ENCODE measurements at places on chromosomes 12 and 14.

DNA sequence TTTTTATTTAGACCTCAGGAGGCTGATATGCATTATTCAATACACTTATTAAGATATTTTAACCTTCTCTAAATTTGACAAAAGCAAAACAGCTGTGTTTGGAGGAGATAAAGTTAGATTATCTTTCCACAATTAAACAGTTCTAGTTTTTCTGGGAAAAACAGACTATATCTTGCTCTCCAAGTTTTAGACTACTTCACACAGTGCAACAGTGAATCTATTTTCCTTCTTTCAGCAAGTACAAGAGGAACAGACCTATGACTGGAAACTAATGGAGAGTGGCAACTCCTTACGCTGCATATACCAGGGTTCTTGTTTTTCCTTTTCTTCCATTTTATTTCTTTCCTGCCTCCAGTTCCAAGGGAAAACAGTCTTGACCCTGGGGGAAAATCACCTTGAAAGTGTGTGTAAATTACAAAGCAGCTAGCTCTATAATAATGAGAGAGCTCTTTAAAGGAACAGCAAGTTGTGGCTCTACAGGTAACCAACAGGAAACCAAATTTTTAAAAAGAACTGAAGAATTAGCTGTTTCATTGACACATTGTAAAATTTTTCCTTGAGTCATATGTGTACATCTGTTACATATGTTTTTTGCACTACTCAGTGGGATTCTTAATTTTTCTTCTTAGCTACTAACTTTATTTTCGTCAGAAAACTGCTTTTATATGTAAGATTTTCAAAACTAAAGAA is 27.4 kb downstream of the DNM1L start:
- no peak for DNase-seq

- no peak for DNase-seq
Measured at GRCh38 chr14:54728700-54729527, 162.0 kb downstream of the SAMD4A start.

GRCh38 chr12:76556368-76556767 is 3.2 kb downstream of the OSBPL8 start:
- no peak for DNase-seq

GRCh38 chr12:124582108-124582424 is 14.7 kb upstream of the NCOR2 start:
- DNase-seq: no peak

DNA sequence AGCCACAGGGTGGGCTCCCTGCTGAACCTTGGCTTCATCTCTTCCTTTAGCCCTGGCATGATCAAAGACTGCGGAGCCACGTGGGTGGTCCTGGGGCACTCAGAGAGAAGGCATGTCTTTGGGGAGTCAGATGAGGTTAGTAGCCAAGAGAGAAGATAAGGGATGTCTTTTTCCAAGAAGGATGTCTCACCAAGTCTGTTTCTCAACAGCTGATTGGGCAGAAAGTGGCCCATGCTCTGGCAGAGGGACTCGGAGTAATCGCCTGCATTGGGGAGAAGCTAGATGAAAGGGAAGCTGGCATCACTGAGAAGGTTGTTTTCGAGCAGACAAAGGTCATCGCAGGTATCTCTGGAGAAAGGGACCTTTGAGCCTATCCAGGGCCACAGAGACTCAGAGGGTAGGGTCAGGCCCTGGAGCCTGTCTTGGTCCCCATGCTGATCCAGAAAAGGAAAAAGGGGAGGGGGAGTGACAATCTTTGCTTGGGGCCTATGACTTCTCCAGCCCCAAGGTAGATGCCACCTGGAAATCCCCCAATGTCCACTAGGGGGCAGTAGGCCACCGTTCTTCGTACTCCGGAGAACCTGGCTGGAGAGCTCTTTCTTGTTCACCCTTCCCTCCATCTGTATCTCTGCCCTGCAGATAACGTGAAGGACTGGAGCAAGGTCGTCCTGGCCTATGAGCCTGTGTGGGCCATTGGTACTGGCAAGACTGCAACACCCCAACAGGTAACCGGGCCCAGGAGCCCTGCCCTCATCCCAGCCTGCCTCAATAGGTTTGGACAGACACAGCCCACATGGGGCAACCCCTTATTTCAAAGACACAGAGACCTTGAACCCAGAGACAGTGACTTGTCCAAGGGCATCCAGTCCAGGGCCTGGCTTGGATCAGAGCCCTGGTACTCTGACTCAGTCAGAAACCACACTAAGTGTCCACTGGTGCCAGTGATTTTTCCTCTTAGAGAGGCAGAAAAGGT is 2.0 kb downstream of the TPI1 start:
- DNase-seq: peak; percentile 73

DNA sequence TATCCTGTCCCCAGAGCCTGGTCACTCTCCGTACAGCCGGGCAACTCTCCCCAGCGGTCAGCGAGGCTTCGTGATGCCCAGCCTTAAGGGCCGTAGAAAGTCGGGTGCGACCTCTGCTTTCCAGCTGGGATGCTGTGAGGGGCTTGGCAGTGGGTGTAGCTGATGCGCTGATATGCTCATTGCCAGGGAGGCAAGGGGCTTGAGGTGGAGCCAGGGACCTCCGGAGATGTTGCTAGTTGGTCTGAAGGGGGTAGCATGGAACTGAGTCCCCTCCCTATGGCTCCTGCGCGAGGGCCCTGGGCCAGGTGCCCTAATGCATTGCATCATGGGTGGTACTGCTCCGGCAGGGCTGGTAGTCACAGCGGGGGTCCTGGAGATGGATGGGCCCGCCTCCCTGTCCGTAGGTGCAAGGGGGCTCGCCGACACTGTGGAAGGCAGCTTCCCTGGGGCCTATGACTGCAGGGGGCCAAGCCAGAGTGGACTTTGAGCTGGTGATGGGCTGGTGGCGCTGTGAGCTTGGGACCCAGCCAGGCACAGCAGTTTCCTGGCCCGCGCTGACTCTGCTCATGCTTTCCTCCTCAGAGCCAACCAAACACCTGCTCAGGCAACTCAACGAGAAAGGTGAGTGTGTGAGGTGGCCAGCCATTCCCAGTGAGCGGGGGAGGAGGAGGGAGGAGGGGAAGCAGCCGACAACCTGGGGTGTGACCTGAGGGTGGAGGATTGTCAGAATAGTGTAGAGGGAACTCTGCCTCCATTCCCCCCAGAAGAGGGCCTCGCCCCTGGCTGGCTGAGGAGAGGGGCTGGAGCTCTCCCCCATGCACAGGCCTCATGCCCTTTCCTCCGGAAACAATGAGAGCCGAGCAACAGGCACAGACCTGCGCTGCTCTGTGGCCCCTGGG is 32.3 kb downstream of the PLEKHG3 start:
- no peak for DNase-seq

- DNase-seq: no peak
Measured at GRCh38 chr14:51707327-51707726, 55.6 kb downstream of the FRMD6 start.

Data from stimulated activated effector memory CD8-positive, alpha-beta T cell treated with anti-CD3 and anti-CD28 coated beads, Interleukin-12 subunit alpha, Interleukin-12 subunit beta, amount 100 ng/mL, for 72 hours (primary cell).